ENCODE measurements at places on chromosomes 6 and 20.

DNA sequence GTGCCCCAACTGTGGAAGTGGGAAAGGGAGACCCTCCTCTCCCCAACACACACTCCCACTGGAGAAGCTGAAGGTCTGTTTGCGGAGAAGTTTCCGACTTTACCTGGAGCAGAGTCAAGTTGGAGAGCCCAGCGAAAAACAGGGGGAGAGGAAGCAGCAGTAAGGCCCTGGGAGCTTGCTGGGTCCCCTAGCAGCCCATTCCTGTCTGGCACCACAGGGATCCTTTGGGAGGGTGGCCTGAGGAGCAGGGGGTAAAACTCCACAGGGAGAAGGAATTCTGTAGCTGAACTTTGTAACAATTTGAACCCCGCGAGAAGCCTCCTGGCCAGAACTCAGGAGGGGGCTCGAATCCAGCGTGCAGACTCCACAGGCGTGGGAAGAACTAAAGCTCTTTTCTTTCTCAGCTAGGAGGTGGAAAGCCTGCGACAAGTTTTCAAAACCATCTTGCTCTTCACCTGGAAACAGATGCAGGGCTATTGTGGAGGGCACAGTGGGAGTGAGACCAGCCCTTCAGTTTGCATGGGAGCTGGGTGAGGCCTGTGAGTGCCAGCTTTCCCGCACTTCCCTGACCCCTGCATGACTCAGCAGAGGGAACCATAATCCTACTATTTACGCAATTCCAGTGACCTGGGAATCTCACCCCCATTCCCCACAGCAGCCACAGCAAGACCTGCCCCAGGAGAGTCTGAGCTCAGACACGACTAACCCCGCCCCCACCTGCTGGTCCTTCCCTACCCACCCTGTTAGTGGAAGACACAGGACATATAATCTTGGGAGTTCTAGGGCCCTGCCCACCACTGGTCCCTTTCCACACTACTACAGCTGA is 25.8 kb downstream of the SERPINB9 start:
- no peak for DNase-seq

- DNase-seq = no peak
These were observed 55.8 kb downstream of the TMEM200A start for GRCh38 chr6:130421585-130421984.

DNA sequence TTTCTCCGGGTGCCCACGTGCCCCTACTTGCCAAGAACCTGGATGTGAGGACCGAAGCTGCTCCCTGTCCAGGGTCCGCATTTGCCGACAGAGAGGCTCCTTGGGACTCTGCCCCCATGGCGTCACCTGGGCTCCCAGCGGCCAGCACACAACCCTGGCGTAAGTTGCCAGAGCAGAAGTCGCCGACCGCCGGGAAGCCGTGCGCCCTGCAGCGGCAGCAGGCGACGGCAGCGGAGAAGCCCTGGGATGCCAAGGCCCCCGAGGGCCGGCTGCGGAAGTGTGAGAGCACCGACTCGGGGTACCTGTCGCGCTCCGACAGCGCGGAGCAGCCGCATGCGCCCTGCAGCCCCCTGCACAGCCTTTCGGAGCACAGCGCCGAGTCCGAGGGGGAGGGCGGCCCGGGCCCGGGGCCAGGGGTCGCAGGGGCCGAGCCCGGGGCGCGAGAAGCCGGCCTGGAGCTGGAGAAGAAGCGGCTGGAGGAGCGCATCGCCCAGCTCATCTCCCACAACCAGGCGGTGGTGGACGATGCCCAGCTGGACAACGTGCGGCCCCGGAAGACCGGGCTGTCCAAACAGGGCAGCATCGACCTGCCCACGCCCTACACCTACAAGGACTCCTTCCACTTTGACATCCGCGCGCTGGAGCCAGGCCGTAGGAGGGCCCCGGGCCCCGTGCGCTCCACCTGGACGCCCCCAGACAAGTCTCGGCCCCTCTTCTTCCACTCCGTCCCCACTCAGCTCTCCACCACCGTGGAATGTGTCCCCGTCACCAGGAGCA is 28.3 kb downstream of the ZNF831 start:
- DNase-seq = no peak

DNA sequence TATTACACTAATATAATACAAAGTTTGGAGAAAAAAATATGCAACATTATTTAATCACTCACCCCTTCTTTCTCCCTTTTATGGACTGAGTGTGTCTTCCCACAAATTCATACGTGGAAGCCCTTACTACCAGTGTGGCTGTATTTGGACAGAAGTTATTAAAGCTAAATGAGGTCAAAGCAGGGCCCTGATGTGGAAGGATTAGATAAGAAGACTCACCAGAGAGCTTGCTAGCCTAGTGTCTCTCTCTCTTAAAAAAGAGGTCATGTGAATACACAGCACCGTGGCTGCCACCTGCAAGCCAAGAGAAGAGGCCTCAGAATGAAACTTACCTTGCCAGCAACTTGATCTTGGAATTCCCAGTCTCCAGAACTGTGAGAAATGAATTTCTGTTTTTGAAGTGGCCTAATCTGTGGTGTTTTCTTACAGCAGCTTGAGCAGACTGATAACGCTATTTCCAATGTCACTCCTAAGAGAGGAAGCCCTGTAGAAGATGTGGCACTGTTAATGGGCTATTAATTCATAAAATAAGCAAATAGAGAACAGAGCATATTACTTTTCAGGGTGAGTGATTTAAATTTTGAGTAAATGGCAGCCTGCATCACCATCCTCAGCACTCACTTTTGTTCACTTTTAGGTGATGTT is 233.4 kb downstream of the TBC1D7 start:
- no peak for DNase-seq

GRCh38 chr6:30769088-30769852 is 24.9 kb upstream of the IER3 start:
- DNase-seq = no peak

DNA sequence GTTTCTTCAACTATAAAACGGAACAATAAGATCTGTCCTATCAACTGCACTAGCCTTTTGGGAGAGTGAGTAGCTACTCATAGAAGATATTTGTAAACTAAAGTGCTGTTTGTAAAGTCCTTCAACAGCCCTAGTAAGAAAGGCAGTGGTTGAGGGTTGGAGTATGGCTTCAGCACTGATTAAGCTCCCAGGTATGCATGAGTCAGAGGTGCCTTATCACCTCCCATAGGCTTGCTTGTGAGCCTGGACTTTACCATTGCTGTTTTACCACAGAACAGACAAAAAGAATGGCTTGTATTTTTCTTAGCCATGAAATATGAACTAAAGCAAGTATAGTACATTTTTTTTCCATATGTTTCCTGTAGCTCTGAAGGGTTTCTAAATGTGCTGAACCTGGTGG is 44.1 kb downstream of the SAMD3 start:
- DNase-seq = no peak

- no peak for DNase-seq
These were observed 79.6 kb downstream of the PTPN1 start for GRCh38 chr20:50589548-50590347.

DNA sequence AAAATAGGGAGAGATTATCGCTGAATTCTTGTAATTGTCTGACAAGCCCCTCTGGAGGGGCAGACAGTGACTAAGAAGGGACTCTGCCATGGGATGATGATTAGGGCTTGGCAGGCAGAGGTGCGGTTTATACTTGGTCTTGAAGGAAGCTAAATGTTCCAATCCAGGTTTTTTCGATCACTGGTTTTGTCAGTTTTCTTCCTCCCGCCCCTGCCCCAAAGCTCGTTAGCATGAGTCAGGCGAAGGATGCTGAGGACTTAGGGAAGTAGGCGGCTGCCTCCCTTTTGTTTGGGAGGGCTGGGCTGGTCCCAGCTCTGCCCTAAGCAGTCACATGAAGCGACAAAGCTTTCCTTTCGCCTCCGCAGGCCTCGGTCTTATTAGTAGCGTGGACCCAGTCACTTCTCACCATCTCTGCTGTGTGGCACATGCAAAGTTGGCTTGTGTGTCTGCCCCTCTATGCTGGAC is 314.2 kb downstream of the CDC5L start:
- no peak for DNase-seq

- no peak for DNase-seq
These were observed 10.4 kb downstream of the DEFB129 start for GRCh38 chr20:237489-237888.

DNA sequence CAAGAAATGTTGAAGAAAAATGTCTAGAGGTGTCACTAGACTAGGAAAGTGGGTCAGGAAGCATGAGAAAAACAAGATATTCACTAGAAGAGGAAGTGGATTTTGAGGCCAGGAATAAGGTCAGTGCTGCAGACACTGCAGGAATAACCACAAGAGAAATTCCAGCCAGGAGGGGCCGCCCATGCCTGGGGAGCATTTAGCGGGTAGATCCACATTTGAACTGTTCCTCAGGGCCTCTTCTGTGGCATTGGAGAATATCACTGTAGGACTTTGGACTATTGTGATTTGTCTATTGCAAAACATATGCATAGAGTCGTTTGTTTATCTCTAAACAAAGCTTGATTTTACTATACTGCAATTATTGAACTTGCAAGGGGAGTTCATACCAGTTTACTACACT is 49.6 kb upstream of the CCDC28A start:
- DNase-seq = no peak

DNA sequence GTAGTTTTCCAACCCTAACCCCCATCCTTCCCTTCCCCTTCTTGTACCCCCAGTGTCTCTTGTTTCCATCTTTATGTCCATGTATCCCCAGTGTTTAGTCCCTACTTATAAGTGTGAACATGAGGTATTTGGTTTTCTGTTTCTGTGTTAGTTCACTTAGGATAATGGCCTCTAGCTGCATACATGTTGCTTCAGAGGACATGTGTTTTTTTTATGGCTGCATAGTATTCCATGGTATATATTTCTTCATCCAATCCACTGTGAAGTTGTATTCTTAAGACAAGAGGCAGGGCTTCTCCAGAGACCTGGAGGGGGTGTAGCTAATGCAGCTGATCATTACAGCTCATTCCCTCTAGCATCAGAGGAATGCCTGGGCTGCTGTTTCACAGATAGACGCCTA is 4.2 kb downstream of the DNAH8 start:
- DNase-seq = no peak

DNA sequence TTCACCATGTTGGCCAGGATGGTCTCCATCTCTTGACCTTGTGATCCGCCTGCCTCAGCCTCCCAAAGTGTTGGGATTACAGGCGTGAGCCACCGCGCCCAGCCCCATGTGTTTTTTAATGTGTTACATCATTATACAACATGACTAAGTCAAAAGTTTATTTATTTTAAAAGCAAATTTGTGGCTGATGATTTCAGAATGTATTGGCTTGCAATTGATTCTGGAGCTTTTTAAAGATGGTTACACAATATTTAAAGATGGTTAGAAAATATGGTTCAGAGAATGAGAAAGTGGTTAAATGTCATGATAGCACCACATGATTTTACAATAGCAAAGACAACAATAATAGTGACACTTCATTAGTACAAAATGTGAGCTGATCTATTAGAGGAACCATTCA is 80.5 kb downstream of the SASH1 start:
- no peak for DNase-seq

- DNase-seq = no peak
These were observed 13.0 kb downstream of the SERPINB6 start for GRCh38 chr6:2958331-2958711.

GRCh38 chr6:80151635-80152034 is 45.2 kb downstream of the BCKDHB start:
- DNase-seq = no peak

GRCh38 chr6:38566295-38567030 is 73.3 kb downstream of the BTBD9 start:
- no peak for DNase-seq

DNA sequence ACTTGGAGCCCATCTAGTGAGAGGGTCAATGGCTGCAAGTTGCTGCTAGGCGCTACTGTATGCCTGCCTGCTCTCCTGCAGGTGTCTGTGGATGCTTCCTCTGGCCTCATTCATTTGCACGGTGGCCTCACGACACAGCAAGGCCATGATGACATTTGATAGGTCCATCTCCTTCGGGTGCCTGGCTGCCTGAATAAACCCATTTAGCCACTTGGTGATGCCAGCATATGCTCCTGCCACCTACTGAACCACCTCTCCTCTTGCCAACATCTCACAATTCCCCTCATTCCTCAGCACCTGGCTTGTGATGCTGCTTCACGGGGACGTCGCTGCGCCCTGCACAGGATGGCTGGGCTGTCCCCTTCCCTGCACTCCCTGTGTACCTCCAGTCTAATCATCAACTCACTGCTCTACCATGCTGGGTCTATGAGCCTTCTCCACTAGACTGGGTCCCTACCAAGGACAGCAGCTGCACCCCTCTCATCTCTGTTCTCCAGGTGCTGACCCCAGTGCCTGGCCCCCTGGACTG is 51.1 kb downstream of the AGPAT4 start:
- DNase-seq = no peak

- DNase-seq = no peak
These were observed 2.6 kb downstream of the ZNF165 start for GRCh38 chr6:28082939-28083338.

GRCh38 chr6:162056745-162057144 is 670.8 kb downstream of the PRKN start:
- no peak for DNase-seq

DNA sequence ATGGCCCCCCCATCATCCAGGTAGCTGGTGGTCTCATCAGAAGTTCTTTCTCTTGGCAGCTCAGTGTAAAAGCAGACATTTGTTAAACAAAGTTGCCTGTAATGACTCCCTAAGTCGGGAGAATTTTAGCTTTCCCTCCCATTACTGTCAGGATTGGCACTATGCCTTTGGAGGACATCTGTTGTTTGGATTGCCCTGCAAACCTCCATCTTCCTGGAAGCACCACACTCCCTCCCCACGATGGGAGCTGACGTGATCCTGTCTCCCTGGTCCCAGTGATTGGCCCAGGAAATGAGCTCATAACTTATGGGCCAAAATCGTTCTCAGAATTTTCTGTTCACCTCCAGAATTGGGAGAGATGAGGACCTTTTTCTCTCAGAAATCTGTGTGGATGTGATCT is 42.6 kb upstream of the CNR1 start:
- no peak for DNase-seq

All from NCI-H526 treated with DMSO at 0.1 percent for 48 hours (cell line).